M059J (cell line): ENCODE measurements at places on chromosomes 7 and 10. TPM values are rescaled to one million over a fixed set of nuclear protein-coding genes. Genes with fewer than 3 reads are reported as not detected.

DNA sequence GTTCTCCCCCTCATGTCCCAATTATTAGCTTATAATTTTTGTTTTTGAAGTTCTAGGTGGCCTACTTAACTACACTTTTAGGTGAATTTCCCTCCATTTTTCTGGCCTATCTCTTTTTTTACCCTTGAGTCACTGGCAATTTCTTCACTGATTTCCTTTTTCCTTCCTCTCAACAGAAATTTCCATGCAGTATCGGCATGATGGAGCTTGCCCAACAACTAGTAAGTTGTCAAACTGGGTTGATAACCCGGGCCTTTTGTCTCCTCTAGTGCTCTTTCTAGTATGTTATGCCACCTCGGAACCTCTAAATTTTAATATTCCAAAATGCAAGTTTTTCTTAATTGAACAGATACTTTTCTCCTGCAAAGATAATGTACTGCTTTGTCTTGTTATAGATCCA lies 147.1 kb downstream of the MLLT10 start:
- DNase-seq = no peak

DNA sequence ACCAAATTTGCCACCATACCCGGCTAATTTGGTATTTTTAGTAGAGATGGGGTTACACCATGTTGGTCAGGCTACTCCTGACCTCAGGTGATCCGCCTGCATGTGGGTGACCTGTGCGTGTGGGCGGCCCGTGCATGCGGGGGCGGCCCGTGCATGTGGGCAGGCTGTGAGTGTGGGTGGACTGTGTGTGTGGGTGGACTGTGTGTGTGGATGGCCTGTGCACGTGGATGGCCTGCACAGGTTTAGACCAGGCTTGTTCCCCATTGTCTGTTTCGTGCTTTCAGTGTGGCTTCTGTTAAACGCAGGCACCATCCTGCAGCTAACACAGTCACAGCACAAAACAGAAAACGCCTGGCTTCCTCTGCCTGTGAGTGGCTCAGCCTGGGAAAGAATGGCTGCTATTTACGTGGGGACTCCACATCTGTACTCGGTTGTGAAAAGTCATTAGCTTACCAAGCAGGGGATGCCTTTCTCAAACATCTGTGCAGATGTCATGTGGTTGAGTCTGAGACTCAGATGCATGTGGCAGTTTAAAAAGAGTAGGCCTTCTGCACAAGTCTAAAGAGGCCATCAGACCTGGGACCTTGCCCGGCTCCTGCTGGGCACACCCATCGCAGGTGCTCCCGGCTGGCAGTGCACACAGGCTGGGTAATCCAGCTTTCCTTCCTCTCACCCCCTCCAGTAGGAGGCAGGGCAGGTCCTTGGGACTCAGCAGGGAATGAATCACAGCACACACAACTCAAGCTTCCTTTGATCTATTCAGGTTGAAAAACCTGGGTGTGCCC lies 91.6 kb downstream of the COBL start:
- no peak for DNase-seq

DNA sequence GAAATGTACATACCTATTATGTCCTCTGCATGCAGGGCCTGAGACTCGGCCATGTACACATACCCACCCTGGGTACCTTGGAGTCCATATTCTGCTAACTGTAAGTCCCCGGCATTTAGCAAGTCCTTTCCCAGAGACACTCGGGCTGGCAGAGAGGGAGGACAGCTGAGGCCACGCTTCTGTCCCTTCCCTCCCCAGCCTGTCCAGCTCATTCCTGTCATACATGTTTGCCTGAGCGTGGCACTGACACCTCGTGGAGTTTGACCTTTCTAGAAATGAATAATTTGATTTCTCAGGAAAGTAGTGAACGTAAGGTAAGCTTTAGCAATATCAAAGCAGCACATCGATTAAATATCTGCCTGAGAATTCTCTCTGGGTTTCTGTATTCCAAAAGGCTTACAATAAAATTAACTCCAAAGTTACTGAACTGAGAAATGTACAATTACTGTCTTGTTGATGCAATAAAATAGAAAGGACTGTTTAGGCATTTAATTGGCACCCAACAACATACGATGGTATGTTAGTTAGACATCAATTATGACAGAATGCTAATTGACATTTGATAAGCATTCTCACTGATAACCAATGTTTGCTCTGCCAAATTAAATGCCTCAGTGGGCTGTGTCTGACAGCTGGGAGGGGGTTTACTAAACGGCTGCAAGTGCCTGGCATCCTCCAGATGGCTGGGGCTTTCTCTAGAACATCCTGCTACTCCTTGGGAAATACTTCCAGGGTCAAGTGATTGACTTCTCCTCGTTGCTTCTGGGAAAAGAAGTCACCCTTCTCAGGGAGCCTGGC lies 221.2 kb downstream of the CCSER2 start:
- DNase-seq = no peak

- DNase-seq = no peak
These were observed 4.4 kb downstream of the CALML3 start for GRCh38 chr10:5528989-5529701.

Gene TRDMT1
- 2.6 and 3.3 TPM in 2 replicates for total RNA-seq
